ENCODE measurements at places on chromosomes 16 and 17.

DNA sequence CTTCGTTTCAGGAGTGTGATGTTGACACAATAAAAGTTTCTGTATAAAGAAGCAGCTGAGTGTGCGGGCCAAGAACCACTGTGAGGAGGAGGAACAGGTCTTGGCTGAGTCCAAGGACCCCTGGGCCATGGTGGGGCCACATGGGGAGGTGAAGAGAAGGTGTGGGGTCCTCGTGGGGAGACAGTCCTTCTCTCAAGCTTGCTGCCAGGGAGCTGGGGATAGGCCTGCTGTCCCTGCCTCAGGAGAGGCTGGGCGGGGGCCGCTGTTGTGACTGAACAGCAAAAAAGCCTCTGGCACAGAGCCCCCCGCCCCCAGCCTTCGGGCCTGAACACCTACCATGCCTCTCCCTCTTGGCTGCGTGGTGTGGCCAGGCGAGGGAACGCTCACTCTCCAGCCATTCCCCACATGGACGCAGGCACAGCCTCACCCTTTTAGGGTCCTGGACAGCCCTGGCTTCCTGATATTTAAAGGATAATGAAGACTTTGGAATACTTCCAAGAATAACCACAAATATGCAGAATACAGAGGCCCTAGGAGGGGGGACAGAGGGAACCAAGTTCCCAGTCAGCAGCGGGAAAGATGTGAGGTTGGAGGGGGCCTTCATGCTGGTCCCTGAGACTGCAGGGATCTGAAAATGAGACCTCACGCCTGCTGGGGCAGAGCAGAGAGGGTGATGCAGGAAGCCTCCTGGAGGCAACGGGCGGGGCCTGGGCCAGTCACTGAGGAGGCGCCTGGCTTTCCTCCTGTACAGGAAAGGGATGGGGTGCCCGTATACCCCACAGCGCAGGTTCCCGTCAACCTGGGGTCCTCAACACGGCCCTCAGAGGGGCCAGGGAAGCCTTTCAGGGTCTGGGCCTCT lies 100.0 kb upstream of the CREBBP start:
- H3K36me3 ChIP-seq: no peaks in the 10 kb centered on the region
- no peak overlapping the region for H3K27ac ChIP-seq
- H3K4me3 ChIP-seq: no peak overlapping the region
- H3K27me3 ChIP-seq: no peaks in the 10 kb centered on the region
- no peaks in the 10 kb centered on the region for H3K4me1 ChIP-seq

DNA sequence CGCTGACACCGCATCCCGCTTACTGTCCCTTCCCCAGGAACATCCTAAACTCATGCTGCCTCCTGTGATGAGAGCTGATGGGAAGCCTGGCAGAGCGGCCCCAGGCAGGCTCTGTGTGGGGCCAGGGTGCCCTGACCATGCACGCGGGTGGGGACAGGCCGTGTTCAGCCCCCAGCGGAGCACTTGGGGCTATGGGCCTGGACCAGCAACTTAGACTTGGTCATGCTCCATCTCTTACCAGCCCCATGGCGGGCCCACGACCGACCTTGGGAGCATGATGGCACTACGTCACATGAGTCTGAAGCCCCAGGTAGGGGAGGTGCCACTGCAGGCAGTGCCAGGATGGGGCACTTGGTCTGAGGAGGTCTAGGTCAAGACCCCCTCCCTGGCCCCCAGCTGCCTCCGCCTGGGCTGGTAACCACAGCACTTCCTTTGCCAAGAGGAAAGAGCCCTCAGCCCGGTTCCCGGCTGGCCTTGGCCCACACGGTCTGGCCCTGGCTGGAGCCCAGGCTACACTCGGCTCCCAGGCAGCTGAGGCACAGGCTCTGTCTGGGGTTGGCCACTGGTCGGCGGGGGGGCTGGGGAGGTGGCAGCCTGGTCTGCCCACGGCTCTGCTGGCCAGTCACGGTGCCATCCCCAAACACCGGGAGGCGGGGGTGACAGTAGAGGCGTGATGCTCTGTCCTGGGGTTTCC lies 25.7 kb downstream of the BAHCC1 start:
- peaks cover 15% of the 10 kb centered on the region for H3K4me1 ChIP-seq
- H3K36me3 ChIP-seq: no peaks in the 10 kb centered on the region
- H3K27me3 ChIP-seq: no peaks in the 10 kb centered on the region
- no peak overlapping the region for H3K4me3 ChIP-seq
- DNase-seq: no peak
- no peak overlapping the region for H3K27ac ChIP-seq

- no peaks in the 10 kb centered on the region for H3K27me3 ChIP-seq
- peak overlapping the region; percentile 78 for H3K4me3 ChIP-seq
- peak overlapping the region; percentile 93 for H3K27ac ChIP-seq
- peaks cover 29% of the 10 kb centered on the region for H3K4me1 ChIP-seq
Measured at GRCh38 chr17:47896672-47897490, 845 bp downstream of the SP2 start.

- no peaks in the 10 kb centered on the region for H3K36me3 ChIP-seq
- H3K27me3 ChIP-seq: no peaks in the 10 kb centered on the region
- peaks cover 14% of the 10 kb centered on the region for H3K4me1 ChIP-seq
- no peak overlapping the region for H3K4me3 ChIP-seq
- no peak for DNase-seq
Measured at GRCh38 chr17:12242345-12242954, 221.8 kb downstream of the MAP2K4 start.

- peak; percentile 12 for DNase-seq
- H3K27me3 ChIP-seq: no peaks in the 10 kb centered on the region
- no peak overlapping the region for H3K4me3 ChIP-seq
- no peak overlapping the region for H3K27ac ChIP-seq
- peaks cover 11% of the 10 kb centered on the region for H3K4me1 ChIP-seq
Measured at GRCh38 chr16:53611179-53611696, 92.4 kb downstream of the RPGRIP1L start.

- no peaks in the 10 kb centered on the region for H3K36me3 ChIP-seq
- H3K27me3 ChIP-seq: no peaks in the 10 kb centered on the region
- no peak overlapping the region for H3K27ac ChIP-seq
- no peaks in the 10 kb centered on the region for H3K4me1 ChIP-seq
- no peak overlapping the region for H3K4me3 ChIP-seq
- no peak for DNase-seq
Measured at GRCh38 chr17:33933576-33933975, 321.5 kb upstream of the CCL2 start.

GRCh38 chr17:81683208-81683583 lies 401 bp downstream of the ARL16 start:
- peak overlapping the region; percentile 81 for H3K27ac ChIP-seq
- DNase-seq: no peak
- peak overlapping the region; percentile 87 for H3K4me3 ChIP-seq
- H3K4me1 ChIP-seq: peaks cover 12% of the 10 kb centered on the region
- peaks cover 9% of the 10 kb centered on the region for H3K36me3 ChIP-seq
- no peaks in the 10 kb centered on the region for H3K27me3 ChIP-seq

GRCh38 chr16:66434619-66435430 lies 7.7 kb downstream of the BEAN1 start:
- H3K4me1 ChIP-seq: no peaks in the 10 kb centered on the region
- no peak overlapping the region for H3K4me3 ChIP-seq

GRCh38 chr16:86576591-86577313 lies 1.6 kb upstream of the FOXL1 start:
- peaks cover 18% of the 10 kb centered on the region for H3K4me1 ChIP-seq
- peak overlapping the region; percentile 39 for H3K4me3 ChIP-seq
- H3K27ac ChIP-seq: no peak overlapping the region
- no peak for DNase-seq

- DNase-seq: no peak
- no peak overlapping the region for H3K4me3 ChIP-seq
- no peaks in the 10 kb centered on the region for H3K27me3 ChIP-seq
- peaks cover 40% of the 10 kb centered on the region for H3K4me1 ChIP-seq
Measured at GRCh38 chr16:71933913-71934695, 38.8 kb downstream of the IST1 start.

GRCh38 chr17:66542967-66543520 lies 240.6 kb downstream of the PRKCA start:
- H3K27ac ChIP-seq: no peak overlapping the region
- H3K27me3 ChIP-seq: no peaks in the 10 kb centered on the region
- peak; percentile 72 for DNase-seq

DNA sequence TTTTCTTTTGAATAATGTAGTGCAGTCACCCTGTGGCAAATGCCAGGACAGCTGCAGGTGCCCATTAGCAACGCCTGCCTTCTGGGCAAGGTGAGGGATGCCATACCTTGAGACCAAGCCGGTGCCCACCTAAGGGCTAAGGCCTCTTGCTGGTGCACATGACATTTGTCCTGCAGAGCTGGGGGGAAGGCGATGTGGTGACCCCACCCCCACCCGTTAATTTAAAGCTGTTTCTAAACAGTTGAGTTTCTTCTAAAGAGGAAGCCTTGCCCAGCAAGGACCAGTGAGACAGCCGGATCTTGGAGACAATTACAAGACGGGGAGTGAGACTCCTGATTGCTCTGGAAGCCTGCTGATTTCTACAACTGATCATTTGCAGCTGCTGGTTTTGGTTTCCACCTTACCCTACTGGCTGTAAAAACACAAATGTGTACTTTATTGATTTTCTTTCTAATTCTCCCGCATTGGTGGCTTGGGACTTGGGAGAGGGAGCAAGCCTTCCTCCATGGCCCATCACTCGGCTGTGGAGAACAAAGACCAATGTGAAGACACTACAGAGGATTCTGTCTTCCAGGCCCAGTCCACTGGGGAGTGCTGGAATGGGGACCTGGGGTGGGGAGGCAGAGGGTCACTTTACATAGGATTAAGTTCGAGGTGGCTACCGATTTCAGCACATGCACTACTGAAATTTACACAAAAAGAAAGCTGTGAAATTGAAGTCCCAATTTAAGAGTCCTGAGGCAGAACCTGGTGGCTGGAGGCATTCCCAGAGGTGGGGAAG lies 2.7 kb downstream of the CDK5R1 start:
- H3K4me1 ChIP-seq: peaks cover 5% of the 10 kb centered on the region
- no peak overlapping the region for H3K4me3 ChIP-seq
- H3K36me3 ChIP-seq: no peaks in the 10 kb centered on the region
- H3K27me3 ChIP-seq: no peaks in the 10 kb centered on the region
- DNase-seq: no peak

DNA sequence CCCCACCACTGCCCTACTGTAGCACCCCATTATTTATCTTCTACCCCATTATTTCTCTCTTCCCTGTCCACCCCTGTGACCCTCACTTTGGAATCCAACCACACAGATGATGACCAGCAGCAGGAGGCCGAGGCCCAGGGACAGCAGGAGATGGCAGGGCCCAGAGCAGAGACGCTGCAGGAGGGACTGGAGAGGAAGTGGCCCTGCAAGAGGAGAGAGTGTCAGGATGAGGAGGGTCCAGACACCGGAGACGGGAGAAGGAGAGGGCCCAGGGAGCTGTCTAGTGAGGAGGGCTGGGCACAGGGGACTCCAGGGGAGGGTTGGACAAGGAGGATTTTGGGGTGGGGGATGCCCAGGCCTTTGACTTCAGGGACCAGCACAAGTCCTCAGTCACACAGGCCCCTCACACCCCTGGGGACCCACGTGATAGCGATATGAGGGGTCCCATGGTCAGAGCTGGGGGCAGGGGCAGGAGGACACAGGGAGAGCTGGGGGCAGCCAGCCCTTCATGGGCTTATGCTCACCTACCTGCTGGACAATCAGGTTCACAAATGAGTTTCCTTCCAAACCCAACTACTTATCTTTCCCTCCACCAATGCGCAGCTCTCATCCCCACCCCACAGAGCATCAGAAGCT lies 2.0 kb downstream of the CLEC10A start:
- H3K27ac ChIP-seq: no peak overlapping the region
- no peaks in the 10 kb centered on the region for H3K27me3 ChIP-seq
- no peak for DNase-seq
- H3K4me3 ChIP-seq: no peak overlapping the region

DNA sequence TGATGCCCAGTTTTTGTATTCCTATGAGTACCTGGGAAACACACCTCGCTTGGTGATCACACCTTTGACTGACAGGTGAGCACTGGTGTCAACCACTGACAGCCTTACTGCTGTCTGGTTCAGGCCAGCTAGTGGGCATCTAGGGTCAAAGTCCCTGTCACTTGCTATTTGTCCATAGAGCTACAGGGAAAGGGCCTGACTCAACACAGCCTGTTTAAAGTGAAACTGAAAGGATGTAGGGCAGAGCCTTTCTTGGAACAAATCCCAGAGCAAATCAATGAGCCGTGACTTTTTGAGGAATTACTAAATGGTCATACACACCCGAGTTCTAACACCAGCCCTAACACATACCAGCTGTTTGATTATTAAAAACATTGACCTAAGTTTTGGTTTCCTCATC lies 106.8 kb downstream of the DNAH9 start:
- H3K27me3 ChIP-seq: no peaks in the 10 kb centered on the region
- H3K36me3 ChIP-seq: no peaks in the 10 kb centered on the region
- no peak overlapping the region for H3K4me3 ChIP-seq
- H3K27ac ChIP-seq: no peak overlapping the region

DNA sequence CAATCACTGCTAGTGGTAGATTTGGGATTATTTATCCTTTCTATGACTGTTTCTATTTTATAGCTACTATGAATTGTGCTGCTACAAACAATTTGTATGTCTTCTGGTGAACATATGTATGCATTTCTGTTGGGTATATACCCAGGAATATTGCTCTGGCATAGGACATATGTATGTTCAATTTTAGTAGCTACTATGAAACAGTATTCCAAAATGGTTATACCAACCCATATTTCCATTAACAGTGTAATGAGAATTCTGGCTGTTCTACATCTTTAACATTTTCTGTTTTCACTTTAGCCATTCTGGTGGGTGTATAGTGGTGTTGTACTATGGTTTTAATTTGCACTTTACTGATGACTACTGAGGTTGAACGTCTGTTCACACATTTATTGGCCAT lies 57.6 kb upstream of the NACA2 start:
- no peaks in the 10 kb centered on the region for H3K36me3 ChIP-seq
- no peaks in the 10 kb centered on the region for H3K27me3 ChIP-seq

GRCh38 chr16:2842340-2843000 lies 12.4 kb downstream of the ZG16B start:
- H3K27me3 ChIP-seq: peaks cover 5% of the 10 kb centered on the region
- no peaks in the 10 kb centered on the region for H3K4me1 ChIP-seq
- DNase-seq: peak; percentile 14
- H3K36me3 ChIP-seq: no peaks in the 10 kb centered on the region
- H3K4me3 ChIP-seq: no peak overlapping the region

GRCh38 chr16:35862242-35862641 lies 2402.8 kb downstream of the TP53TG3F start:
- no peaks in the 10 kb centered on the region for H3K27me3 ChIP-seq
- no peak overlapping the region for H3K4me3 ChIP-seq
- no peak overlapping the region for H3K27ac ChIP-seq
- H3K36me3 ChIP-seq: no peaks in the 10 kb centered on the region

DNA sequence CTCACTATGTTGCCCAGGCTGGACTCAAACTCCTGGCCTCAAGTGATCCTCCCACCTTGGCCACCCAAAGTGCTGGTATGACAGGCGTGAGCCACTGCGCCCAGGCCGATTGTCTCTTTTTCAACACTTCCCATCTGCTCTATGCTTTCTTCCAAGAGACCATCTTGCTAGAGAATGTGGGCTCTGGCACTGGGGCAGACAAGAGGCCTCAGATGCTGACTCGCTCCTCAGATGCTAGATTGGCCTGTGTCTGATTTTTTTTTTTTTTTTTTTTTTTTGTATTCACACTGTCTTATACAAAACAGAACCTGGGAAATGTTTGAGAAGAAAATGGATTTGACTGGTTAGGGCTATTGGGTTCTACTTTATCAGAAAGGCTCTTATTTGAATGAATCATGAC lies 58.2 kb downstream of the CYB5D2 start:
- H3K4me1 ChIP-seq: no peaks in the 10 kb centered on the region
- no peak for DNase-seq
- no peak overlapping the region for H3K4me3 ChIP-seq
- no peaks in the 10 kb centered on the region for H3K27me3 ChIP-seq
- H3K36me3 ChIP-seq: peaks cover 15% of the 10 kb centered on the region

- H3K4me3 ChIP-seq: no peak overlapping the region
- DNase-seq: no peak
- H3K27me3 ChIP-seq: no peaks in the 10 kb centered on the region
- H3K36me3 ChIP-seq: peaks cover 9% of the 10 kb centered on the region
- H3K27ac ChIP-seq: no peak overlapping the region
Measured at GRCh38 chr16:1821861-1822611, 4.6 kb downstream of the HAGH start.

Measured in cardiac muscle cell (in vitro differentiated cells and primary cell).